ENCODE measurements at places on chromosomes 5 and 9.

DNA sequence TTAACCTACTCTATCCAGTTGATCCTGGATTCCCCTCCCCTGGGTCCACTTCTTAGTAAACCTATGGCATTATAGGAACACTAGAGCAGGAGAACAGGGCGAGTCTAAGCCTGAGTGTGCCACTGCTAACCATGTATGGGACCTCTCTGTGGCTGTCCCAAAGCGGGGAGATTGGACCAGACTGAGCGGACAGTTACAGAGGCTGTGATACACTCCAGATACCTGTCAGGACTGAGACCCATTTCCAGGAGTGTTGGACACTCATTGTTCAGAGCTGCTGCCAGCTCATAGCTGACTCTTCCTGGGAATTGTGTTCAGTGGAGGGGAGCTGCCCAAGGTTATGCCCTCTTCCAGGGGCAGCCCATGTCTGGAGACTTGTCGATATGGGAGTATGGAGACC, 11.9 kb upstream of the LTC4S start:
- no peak for DNase-seq

- DNase-seq = no peak
Observed at GRCh38 chr9:125400725-125401716, 139.4 kb downstream of the GAPVD1 start.

GRCh38 chr9:110814159-110814558, 145.6 kb downstream of the MUSK start:
- DNase-seq = no peak

DNA sequence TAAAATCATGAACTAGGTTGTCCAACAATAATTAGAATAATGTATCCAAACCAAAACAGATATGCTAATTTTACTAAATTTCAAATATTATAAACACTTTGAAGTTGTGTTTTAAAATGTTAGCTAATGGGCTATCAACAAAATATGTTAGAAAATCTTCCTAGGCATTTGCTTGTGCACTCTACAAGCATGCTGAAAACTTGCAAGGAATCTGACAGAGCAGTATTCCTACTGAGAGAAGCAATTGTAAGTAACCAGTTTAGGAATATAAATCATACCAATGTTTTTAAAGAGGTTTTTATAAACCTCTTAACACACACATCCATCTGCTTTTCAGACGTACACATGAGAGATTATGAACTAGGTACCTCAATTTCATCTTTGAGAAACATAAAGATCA, 228.4 kb upstream of the TBCA start:
- no peak for DNase-seq

DNA sequence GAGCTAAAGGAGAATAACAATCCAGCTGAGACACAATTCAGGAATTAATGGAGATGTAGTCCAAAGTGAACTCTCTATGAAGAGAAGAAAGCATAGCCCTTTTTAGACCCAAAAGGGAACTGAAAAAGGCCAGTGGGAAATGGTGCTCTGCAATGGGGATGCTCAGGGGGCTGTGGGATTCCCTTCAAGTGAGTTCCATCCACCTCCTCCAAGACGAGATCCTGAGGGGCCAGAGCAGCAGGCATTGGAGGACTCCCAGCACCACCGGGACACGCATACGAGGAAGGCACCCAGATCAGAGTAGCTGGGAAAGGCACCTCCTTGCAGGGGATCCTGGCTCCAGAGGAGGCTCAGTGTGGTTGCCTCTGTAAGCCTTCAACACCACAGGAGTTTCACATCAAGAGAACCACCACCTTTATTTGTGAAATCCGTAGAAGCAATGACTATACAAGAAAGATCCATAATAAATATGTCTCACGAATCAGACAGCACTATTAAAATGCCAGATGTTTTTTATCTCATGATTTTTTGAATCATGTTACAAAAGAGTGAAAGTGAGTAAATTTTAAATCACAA, 288.2 kb downstream of the MED10 start:
- no peak for DNase-seq

DNA sequence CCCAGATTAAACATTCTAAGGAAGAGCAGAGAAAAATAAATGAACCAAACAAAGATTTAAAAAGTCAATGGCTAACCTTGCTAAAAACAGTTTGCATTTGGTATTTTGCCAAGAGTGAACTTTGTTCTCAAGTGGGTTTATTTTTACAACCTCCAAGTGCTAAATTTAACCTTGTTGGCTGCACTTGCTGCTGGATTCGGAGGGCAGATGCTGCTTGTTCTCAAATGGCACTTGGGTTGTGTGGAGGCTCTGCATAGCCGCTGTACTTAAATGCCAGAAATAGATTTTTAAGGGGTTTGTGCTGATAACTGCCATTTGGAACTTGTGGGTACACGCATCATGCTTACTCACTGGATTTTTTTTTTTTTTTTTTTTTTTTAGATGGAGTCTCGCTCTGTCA, 13.3 kb upstream of the SPATA24 start:
- no peak for DNase-seq

- no peak for DNase-seq
Observed at GRCh38 chr9:86097510-86098224, 1.7 kb downstream of the GOLM1 start.

DNA sequence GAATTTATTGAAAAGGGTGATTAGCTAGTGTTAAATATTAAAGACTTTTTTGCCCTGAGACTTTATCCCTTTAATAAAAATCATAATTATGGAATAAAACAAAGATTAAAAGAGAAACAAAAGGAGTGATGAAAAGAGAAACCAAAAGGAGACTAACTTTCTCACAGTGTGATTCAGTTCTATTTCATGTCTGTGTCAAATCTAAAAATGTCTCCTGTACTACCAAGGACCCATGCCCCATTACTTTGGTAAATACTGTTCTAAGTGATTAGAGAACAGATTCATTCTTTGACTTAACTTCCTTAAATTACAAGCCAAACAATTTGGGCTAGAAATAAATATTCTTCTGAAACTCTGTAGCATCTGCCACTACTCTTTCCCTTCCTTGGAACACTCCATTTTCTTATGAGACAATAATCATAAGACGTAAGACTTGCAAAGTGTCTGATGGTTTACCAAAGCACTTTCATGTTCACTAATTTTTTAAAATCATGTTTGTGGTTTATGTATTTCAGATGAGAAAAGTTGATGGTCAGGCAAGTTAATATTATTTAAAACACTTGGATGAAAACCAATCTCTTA, 319.0 kb downstream of the EBF1 start:
- no peak for DNase-seq

DNA sequence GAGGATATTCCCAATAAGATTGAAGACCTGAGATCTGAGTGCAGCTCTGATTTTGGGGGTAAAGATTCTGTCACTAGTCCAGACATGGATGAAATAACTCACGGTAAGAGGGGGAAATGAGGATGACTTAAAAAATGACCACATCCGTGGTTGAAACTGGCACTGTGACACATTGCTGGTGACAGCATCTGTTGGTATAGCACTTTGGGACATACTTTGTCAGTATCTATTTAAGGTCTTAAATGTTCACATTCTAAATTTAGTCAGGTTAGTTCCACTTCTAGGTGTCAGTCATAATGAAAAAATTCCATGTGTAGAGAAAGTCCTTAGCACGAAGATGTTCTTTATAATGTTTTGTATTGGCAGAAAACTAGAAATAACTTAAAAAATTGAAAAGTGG, 70.9 kb downstream of the GAPVD1 start:
- DNase-seq = peak; percentile 50

DNA sequence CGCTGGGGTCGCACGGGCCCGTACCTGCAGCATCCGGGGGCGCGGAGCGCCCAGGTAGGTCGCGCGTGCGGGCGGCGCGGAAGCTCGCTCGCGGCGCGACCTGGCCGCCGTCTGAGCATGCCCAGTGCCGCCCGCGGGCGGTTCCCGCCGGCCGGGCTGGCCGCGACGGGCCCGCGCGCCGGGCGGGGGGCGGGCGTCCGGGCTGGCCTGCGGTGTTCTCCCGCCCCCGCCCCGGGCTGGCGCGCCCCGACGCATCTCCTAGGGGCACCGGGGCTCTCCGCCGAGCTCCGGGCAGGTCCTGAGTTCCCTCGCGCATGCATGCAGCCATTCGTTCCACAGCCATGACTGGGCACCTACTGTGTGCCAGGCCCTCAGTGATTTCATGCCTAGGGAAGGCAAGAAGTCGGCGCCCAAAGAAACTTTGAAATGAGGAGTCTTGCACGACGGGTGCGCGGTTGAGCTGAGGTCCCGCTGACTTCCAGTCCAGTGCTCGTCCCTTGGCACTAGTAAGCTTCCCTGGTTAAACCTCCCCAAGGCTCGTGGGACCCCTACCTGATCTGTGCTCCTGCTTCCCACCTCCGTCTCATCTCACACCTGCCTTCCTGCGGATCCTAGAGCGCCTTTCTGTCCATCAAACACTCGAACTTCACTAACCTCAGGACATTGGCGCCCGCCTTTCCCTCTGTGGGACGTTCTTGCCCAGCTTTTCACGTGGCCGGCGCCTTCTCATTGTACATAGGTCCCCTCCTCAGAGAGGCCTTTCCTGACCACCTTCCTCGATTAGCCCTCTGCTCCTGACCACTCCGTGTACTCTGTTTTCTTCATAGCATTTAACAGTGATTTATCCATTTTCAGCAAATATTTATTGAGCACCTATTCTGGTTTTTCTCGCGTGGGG, at the start of gene PTPN3:
TSS of gene PTPN3 (minus strand) at position 113 of the 898 bp plus-strand sequence. CDS start 34,873 bp downstream, outside the sequence.
- no peak for DNase-seq

GRCh38 chr9:76333964-76334363, 60.3 kb downstream of the RFK start:
- no peak for DNase-seq
